ENCODE measurements at places on chromosomes 1 and 21.

DNA sequence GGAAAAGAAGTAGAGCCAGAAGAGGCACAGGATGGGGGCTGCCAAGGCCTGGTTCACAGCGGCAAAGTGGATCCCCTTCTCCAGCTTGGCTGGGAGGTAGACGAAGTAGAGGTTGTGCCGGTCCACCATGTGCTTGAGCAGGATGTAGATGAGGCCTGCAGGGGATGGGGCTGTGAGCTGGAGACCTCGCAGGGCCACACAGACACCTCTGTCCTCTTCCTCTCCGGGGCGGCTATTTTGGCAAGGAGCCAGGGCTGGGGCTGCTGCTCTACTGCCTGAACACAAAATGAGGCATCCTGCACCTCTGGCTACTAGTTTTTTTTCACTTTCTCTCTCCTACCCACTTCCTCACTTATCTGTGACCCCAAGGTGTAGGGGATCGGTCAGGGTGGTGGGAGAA, 32.3 kb downstream of the TMEM63A start:
- DNase-seq, result no peak

- no peak for DNase-seq
Measured at GRCh38 chr1:92679980-92680379, 104.9 kb downstream of the EVI5 start.

- no peak for DNase-seq
Measured at GRCh38 chr1:239457491-239458143, 71.2 kb downstream of the CHRM3 start.

GRCh38 chr1:45809761-45810160, 6.3 kb downstream of the MAST2 start:
- DNase-seq, result no peak

- DNase-seq, result no peak
Measured at GRCh38 chr1:235060607-235061470, 67.8 kb downstream of the TOMM20 start.

DNA sequence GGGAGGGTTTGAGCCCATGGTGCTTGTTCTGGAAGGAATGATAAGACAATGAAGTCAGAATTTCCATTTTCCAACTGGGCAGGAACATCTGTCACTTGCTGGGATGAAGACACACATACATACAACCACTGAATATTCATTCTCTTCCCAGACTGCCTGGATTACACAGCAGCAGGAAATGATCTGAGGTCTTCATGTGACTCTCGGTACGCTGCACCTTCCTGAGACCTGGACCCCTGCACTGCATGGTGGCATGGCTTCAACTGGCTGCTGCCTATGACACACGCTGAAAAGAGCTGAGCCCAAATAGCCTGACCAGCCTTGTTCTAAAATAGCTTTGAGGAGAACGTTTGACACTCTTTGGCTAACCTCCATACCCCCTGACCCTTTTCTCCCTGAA, 150.6 kb downstream of the GABPA start:
- DNase-seq, result no peak

Data from effector memory CD4-positive, alpha-beta T cell (primary cell).